GM19239 (cell line): ENCODE measurements at places on chromosomes 11 and 22.

- peak; percentile 35 for DNase-seq
Observed at GRCh38 chr11:35334385-35335090, 84.8 kb downstream of the SLC1A2 start.

DNA sequence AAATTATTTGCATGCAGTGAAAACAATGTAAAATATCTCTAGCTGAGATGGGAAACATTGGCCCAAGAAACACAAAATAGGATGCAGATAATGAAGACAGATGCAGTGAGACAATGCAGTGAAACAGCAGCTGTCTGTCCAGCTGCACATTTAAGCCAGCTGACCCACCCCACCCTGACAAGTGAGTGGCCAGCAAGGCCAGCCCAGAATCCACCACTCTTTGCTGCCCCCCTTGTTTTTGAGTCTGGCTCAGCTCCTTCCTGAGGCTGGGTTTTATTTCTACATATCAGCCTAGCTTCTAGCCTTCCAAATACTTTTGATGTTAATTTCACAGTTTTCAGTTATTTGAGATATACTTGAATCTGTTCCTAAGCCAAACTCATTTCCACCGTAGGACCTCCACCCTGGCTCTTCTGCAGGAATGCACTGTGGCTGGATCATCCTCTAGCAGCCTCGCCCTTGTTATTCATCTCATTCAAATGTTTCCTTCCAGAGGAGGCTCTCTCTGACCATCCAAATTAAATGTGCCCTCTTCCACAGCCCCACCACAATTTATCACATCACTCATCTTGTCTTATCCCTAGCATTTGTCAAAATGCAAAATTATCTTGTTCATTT is 154.1 kb upstream of the POU2AF2 start:
- DNase-seq: no peak

DNA sequence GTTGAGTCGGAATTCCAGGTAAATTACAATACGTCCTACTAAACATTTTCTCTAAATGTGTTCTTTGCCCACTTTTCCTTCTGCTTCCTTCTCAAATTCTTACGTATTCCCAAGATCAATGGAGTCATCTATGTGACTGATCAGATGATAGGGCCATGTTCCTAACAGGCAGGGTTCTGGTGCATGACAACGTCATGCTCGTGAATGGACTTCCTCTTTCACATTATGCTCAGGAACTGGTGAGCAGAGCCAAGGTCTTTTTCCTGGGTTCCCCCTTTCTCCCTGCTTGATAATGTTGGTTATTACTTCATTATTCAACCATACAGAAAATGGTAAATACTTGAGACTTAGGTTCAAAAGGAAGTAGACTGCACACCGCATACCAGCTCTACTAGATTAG is 789.4 kb downstream of the OPCML start:
- DNase-seq: no peak

GRCh38 chr11:130121445-130121978 is 38.1 kb upstream of the ST14 start:
- DNase-seq: no peak

- no peak for DNase-seq
Observed at GRCh38 chr11:45395947-45396346, 109.8 kb upstream of the SYT13 start.

- no peak for DNase-seq
Observed at GRCh38 chr11:65530157-65530496, 5.2 kb downstream of the SCYL1 start.

GRCh38 chr22:35204807-35205775 is 52.2 kb upstream of the HMGXB4 start:
- no peak for DNase-seq

DNA sequence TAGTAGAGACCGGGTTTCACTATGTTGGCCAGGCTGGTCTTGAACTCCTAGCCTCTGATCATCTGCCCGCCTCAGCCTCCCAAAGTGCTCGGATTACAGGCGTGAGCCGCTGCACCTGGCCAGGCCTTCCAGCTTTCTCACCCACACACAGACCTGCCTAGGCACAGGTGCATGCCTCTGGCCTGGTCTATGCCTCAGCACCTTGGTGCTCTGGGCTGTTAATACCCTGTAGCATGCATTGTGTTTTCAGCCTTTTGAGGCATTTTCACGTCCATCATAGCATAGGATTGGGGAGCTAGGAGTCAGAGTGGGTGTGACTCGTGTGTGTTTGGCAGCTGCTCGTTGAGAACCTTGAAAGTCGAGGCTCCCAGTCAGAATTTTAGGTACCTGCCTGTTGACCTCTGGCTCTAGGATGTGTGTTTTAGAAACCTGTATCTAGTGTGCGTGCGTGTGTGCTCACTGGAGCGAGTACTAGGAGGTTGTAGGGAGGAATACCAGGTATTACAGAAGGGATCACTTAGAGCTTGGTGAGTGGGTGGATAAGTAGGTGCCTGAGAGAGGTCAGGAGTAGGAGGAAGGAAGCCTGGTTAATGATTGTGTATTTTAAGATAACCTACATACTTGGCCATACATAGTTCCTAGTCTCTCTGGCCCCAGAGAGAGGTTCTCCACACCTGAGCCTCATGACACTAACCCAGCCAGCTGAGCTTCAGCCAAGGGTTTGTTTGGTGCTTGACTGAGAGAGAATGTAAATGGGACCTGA is 20.0 kb downstream of the CRKL start:
- no peak for DNase-seq

GRCh38 chr22:40241200-40241763 is 63.6 kb downstream of the TNRC6B start:
- no peak for DNase-seq

- DNase-seq: no peak
Observed at GRCh38 chr11:68364581-68364980, 52.2 kb downstream of the LRP5 start.

DNA sequence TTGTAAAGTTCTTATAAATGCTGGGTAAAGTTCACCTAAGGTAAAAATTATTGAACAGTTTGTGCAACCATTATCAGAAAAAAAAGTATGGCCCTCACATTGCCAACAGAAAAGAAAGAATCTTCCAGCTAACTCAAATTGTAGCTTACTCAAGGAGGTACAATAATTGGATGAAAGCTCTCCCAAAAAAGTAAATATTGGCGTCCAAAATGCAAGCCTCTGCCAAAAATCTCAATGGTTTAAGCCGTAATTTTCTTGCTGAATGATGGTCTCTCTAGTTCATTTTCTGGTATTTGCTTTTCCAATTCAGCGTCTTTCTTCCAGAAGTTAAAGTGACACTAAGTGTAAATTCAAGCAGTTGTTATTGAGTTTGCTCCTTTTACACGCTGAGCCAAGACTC is 727.3 kb downstream of the LRRC4C start:
- DNase-seq: no peak

DNA sequence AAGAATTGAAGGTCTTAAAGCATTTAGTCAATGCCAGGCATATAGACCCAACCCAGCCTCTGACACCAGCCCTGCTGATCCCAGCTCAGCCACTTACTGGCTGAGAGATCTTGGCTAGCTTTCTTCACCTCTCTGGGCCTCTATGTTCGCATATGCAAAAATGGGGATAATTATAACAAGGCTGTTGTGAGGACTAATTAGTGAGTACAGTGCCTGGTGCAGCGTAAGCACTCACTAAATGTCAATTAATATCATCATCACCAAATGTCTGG is 10.5 kb downstream of the CHST1 start:
- DNase-seq: no peak

DNA sequence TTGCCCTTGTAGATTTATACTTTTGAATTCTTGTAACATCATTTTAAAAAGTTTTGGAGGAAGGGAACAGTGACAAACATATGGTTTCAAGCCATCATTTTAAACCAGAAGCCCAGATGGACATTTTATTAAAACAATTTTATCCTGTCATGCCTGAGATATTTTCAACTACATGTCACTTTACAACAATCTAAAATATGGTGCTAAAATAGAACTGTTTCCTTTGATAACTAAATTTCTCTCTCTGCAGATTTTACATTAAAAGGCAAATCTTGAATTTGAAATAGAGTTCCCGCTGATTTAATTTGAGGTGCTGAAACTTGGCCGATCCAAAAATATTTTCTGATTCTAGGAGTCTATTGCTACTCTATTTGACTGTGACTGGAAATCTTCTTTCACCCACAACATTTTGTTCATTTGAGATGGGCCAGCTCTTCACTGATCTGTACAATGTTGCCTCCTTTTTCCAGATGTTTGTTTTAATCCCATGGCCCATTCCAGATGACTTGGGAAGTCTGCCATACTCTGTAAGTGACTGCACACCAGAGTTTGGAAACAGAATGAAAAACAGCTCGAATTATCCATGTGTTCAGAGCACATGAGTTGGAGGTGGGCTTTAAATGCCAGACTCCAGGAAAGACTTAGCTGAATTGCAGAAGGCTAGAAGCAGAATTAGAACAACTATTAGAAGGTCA is 402.5 kb downstream of the TMEM135 start:
- DNase-seq: no peak

DNA sequence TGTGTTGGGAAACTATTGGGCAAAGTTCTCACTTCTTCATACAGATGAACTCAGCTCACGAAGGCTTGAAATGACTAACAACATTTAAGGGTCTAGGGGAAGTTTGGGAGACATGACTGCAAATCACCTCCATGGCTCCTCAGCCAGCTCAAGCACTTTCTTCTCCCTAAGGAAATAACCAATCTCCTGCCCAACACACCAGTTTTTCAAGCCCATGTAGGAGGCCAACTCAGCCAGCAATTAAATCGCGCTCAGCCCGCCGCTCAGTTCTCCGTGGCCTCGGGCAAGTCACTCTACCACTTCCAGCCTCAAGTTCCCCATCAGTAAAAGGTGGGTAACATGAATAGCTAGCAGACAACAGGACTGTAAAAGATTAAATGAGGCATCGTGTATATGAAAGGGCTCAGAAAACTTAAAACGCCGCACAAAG is 796 bp downstream of the POLDIP3 start:
- no peak for DNase-seq

DNA sequence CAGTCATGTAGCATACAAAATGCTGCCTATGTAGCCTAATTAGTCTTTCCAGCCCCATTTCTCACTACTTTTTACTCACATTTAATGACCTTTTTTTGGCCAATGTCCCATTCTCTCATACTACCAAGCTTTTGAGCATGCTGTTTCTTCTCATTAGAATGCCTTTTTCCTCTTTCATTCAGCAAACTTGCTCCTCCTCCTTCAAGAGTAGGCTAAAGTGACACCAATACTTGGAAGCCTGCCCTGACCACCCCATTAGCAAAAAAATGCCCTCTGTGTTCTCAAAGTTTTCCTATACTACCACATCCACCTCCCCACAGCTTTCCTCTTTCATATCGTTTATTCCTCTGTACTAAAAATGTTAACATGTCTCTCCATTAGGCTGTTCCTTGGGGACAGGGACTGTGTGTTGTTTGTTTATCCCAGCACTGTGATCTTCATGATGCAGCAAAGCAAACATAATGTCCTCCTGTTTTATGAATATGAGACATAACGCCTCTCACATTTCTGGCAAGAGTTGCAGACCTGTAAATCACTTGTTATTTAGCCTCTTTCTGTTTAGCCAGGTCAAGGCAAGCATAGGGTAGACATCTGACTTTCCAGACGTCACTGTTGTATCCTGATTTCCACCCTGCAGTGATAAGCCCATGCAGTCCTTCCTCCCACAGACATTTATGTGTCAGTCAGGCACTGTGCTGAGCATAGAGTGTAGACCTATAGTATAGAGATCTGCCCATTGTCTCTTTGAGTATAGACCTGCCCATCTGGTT is 62.0 kb upstream of the UCP3 start:
- DNase-seq: no peak

DNA sequence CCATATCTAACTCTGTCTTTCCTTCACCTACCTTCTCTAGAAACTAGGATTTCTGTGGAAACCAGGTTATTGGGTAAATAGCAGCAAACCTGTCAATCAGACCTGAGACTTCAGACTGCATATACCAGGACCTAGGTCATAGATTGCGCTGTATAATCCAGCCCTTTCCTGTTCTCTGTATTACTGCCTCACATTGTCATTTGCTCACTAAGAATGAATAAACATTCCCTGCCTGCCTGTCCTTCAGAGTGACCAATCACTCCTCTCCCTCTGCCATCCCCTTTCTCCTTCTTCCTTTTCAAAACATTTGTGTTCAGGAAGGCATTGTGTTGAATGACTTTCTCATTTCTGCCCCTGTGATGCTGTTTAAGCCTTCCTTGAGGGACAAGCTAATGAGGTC is 14.1 kb upstream of the FZD4 start:
- no peak for DNase-seq

DNA sequence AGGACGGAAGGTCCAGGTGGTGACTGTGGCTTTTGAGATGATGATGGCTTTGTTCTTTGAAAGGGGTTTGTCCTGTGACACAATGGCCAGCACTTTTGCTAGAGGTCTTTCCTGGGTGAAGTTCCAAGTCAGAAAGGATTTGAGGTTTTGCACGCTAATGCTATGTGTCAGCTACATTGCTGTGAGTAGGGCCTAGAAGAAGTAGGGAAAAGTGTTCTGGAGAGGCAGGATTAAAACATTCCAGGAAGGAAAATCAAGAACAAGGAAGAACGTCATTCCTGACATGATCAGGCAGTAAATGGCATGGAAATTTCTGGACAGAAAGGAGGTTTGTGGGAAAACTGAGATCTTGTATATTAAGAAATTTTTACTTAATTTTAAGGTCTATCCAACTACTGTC is 290.7 kb downstream of the NTM start:
- DNase-seq: no peak

DNA sequence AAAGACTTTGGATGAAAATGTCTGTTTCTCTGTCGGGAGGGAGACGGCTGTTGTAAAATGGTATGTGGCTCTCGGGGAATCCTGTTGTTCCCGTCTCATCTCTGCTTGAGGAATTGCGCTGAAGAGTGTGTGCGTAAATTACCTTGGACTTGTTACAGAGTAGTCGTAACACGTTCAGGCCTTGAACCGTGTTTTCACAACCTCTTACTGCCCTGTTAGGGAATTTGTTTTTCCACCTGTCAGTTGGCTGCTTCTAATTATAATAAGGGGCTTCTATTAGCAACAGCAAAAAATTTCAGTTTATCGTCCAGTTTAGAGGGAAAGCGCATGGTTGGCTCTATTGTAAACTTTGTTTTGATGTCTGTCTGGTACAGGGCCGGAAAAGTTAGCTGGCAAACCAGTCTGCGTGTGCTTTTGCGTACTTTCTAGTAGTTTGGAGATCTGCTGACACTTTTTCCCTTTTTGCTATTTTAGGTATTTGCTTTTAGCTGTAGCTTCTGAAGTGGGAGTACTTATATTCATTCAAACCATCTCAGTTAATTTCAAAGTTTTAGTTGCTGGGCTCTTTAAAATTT is 1.5 kb downstream of the HIPK3 start:
- DNase-seq: no peak

GRCh38 chr11:114270531-114271270 is 25.5 kb upstream of the NNMT start:
- DNase-seq: no peak

DNA sequence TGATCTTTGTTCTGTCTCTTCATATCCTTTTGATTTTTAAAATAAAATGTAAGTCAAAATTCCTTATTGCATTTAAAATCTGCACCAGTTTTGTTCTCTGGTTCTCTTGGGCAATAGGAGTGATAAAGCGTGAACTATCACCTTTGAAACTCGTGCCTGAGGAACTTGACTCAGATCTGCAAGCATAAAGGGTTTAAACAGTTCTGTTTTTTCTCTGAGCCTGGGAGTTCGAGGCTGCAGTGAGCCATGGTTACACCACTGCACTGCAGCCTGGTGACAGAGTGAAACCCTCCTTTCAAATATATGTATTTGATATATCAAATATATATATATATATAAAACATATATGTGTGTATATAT is 38.9 kb upstream of the CLMP start:
- no peak for DNase-seq
